T-helper 17 cell (primary cell): ENCODE measurements at places on chromosomes 6 and 20. TPM values are rescaled to one million over a fixed set of nuclear protein-coding genes. Genes with fewer than 3 reads are reported as not detected.

Gene F13A1
- total RNA-seq: 8.5 TPM

Gene FUT9
- not detected for total RNA-seq

Gene FAM162B
- not detected for total RNA-seq

Gene RAMACL
- total RNA-seq: 0.82 TPM

Gene COL11A2
- total RNA-seq: 0.89 TPM

Gene EYA2
- not detected for total RNA-seq

Gene BMP6
- total RNA-seq: 16.8 TPM

Gene GSTA2
- not detected for total RNA-seq

Gene STX11
- total RNA-seq: 16.1 TPM

Gene SLC52A3
- not detected for total RNA-seq

- H3K36me3 ChIP-seq: no peaks in the 10 kb centered on the region
- no peak overlapping the region for H3K4me3 ChIP-seq
- no peaks in the 10 kb centered on the region for H3K27me3 ChIP-seq
- no peak for DNase-seq
- no peak overlapping the region for H3K27ac ChIP-seq
- H3K4me1 ChIP-seq: no peaks in the 10 kb centered on the region
These were observed 558.2 kb upstream of the CITED2 start for GRCh38 chr6:139932671-139933070.

GRCh38 chr6:158978757-158979156 is 21.2 kb downstream of the RSPH3 start:
- no peak overlapping the region for H3K4me3 ChIP-seq
- peaks cover 5% of the 10 kb centered on the region for H3K36me3 ChIP-seq
- H3K27ac ChIP-seq: no peak overlapping the region
- H3K4me1 ChIP-seq: peaks cover 4% of the 10 kb centered on the region
- DNase-seq: no peak

DNA sequence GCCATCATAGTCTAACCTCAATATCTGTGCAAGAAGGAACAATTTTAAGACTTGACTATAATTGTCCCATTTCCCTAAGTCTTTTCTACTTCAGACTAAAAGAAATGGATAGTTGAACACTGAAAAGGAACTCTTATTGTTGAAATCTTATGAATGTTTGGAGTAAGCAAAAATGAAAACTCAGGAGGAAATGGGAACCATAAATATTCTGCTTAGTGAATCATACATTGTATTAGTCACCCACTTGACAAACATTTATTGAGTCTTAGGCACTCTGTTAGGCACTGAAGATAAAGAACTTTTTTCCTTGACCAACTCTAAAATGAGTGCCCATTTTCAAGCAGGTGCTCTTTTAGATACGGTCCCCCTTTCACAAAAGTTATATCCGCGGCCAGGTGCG is 8.7 kb downstream of the CCDC170 start:
- DNase-seq: no peak
- peaks cover 3% of the 10 kb centered on the region for H3K36me3 ChIP-seq
- peaks cover 6% of the 10 kb centered on the region for H3K4me1 ChIP-seq
- H3K4me3 ChIP-seq: no peak overlapping the region

DNA sequence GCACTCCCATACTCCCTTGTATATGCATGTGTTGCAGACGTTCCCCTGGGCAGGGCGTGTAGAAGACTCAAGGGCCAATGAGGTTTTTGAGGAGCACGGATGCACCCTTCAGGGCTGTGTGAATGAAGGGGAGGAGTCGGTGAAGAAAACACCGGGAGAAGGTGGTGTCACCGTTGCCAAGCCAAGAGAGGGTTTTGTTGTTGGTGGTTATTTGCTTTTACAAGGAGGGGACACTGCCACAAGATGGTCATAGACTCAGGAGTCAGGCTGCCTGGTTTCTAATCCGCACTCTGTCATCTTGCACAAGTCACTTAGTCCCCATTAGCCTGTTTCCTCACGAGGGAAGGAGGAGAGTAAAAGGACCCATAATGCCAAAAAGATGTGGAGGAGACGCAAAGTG is 124.0 kb downstream of the PXDC1 start:
- no peak for DNase-seq
- no peak overlapping the region for H3K27ac ChIP-seq
- H3K27me3 ChIP-seq: peaks cover 80% of the 10 kb centered on the region
- H3K4me1 ChIP-seq: peaks cover 12% of the 10 kb centered on the region
- H3K36me3 ChIP-seq: peaks cover 2% of the 10 kb centered on the region
- H3K4me3 ChIP-seq: no peak overlapping the region

GRCh38 chr6:1612974-1613306 is 3.2 kb downstream of the FOXC1 start:
- peaks cover 23% of the 10 kb centered on the region for H3K4me1 ChIP-seq
- peaks cover 3% of the 10 kb centered on the region for H3K36me3 ChIP-seq
- DNase-seq: no peak
- peaks cover 47% of the 10 kb centered on the region for H3K27me3 ChIP-seq
- H3K27ac ChIP-seq: no peak overlapping the region
- no peak overlapping the region for H3K4me3 ChIP-seq

- H3K36me3 ChIP-seq: peaks cover 11% of the 10 kb centered on the region
- H3K27me3 ChIP-seq: no peaks in the 10 kb centered on the region
- peaks cover 7% of the 10 kb centered on the region for H3K4me1 ChIP-seq
- H3K4me3 ChIP-seq: no peak overlapping the region
- H3K27ac ChIP-seq: no peak overlapping the region
These were observed 23.9 kb downstream of the ZNF337 start for GRCh38 chr20:25672659-25673235.

DNA sequence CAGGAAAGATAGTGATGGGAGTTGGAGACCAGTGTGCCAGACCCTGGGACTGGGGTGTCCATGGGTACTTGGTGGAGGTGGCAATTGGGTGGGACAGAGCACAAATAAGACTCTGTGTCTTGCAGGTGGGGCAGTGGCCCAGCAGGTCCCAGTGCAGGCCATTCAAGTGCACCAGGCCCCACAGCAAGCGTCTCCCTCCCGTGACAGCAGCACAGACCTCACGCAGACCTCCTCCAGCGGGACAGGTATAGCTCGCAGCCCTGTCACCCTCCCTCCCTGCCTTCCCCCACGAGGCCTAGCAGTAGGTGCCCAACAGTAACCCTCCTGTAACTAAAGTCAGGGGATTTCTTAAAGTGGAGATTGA is 5.3 kb downstream of the SRF start:
- H3K4me1 ChIP-seq: peaks cover 33% of the 10 kb centered on the region
- no peaks in the 10 kb centered on the region for H3K36me3 ChIP-seq
- DNase-seq: no peak
- H3K27me3 ChIP-seq: no peaks in the 10 kb centered on the region
- no peak overlapping the region for H3K4me3 ChIP-seq

GRCh38 chr20:16279320-16279719 is 293.9 kb downstream of the KIF16B start:
- H3K27ac ChIP-seq: peak overlapping the region; percentile 57
- H3K36me3 ChIP-seq: peaks cover 2% of the 10 kb centered on the region
- H3K4me1 ChIP-seq: no peaks in the 10 kb centered on the region
- no peaks in the 10 kb centered on the region for H3K27me3 ChIP-seq

- DNase-seq: no peak
- H3K4me1 ChIP-seq: no peaks in the 10 kb centered on the region
- H3K27me3 ChIP-seq: peaks cover 6% of the 10 kb centered on the region
These were observed 22.9 kb upstream of the JAG1 start for GRCh38 chr20:10696650-10697049.

- H3K27ac ChIP-seq: no peak overlapping the region
- peaks cover 2% of the 10 kb centered on the region for H3K36me3 ChIP-seq
- H3K4me1 ChIP-seq: peaks cover 3% of the 10 kb centered on the region
These were observed 33.8 kb upstream of the NT5E start for GRCh38 chr6:85416049-85416448.

- H3K27ac ChIP-seq: no peak overlapping the region
- no peak overlapping the region for H3K4me3 ChIP-seq
- peaks cover 17% of the 10 kb centered on the region for H3K27me3 ChIP-seq
- peaks cover 3% of the 10 kb centered on the region for H3K4me1 ChIP-seq
- DNase-seq: no peak
These were observed 51.0 kb upstream of the ZFP64 start for GRCh38 chr20:52242237-52243230.

- peaks cover 63% of the 10 kb centered on the region for H3K27me3 ChIP-seq
- DNase-seq: peak; percentile 56
- H3K4me3 ChIP-seq: peak overlapping the region; percentile 82
- no peaks in the 10 kb centered on the region for H3K36me3 ChIP-seq
These were observed 8.7 kb upstream of the HLA-E start for GRCh38 chr6:30480536-30481156.

DNA sequence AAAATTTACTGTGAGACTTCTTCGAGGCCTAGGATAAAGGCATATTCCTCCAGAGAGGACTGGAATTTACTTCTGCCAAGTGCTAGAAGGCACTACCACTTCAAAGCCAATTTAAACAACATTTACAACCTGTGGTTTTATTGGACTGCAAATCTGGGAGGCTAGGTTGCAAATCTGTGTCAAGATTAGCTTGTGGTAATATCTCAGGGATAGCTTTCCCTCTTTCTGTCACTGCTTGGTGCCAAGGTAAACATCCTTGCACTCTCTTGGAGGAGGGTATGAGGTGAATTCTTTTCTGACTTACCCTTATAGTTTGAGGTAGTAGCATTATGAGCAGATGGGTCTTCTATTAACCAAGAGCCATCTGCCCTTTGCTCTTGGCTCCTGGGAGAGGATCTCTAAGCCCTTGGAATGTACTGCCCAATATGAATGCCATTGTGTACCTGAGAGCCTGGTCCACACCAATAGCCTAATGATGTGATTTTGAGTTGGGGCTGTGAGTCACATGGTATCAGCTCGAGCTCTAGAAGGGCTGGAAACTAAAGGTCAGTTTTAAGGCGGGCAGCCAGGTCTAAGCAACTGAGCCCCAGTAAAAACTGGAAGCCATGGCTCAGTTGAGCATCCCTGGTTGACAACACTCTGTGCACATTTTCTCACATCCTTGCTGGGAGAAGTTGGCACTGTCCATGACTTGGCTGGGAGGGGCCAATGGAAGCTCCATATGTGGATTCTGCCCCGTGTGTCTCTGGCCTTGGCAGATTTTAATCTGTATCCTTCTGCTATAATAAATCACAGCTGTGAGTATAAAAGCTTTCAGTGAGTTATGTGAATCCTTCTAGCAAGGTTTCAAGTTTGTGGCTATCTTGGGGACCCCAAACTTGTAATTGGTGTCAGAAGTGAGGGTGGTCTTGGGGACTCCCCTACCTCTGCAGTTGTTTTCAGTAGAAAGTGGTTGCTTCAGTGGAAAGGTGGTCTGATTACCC is 188.1 kb downstream of the UBE3D start:
- no peak for DNase-seq
- H3K27me3 ChIP-seq: peaks cover 5% of the 10 kb centered on the region
- H3K4me3 ChIP-seq: no peak overlapping the region
- no peaks in the 10 kb centered on the region for H3K4me1 ChIP-seq

- no peaks in the 10 kb centered on the region for H3K36me3 ChIP-seq
- DNase-seq: no peak
- H3K4me1 ChIP-seq: no peaks in the 10 kb centered on the region
- H3K27me3 ChIP-seq: peaks cover 35% of the 10 kb centered on the region
These were observed 157.3 kb downstream of the RPS12 start for GRCh38 chr6:132971676-132972075.

GRCh38 chr20:2820896-2821869 is 5.0 kb downstream of the TMEM239 start:
- DNase-seq: no peak
- peaks cover 4% of the 10 kb centered on the region for H3K36me3 ChIP-seq
- H3K4me1 ChIP-seq: peaks cover 24% of the 10 kb centered on the region

GRCh38 chr20:58880994-58881752 is 28.7 kb downstream of the GNAS start:
- H3K36me3 ChIP-seq: no peaks in the 10 kb centered on the region
- H3K4me1 ChIP-seq: peaks cover 13% of the 10 kb centered on the region
- no peak overlapping the region for H3K27ac ChIP-seq
- H3K27me3 ChIP-seq: no peaks in the 10 kb centered on the region
- DNase-seq: no peak

DNA sequence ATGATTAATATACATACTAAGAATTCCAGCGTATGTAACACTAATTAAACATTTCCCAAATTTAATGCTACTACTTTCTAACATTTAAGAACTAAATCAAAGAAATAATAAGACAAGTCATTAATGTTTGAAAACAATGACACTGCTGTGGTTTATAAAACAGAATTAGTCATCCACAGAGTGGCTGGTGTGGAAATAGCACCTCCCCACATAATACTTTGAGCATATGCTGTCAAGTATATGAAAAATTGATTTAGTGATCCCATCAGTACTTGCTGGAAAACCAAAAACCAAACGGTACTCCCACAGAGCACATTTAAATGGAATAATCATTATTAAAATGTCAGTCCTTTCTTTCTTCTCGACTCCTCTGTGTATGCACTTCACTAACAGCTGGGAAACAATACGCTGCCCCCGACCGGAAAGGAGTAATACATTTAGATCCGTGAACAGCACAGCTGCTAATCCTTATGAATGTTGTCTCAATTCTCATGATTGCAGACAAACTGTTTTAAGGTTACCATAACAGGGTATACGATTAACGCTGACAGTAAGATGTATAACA is 78.4 kb downstream of the PREP start:
- no peak overlapping the region for H3K4me3 ChIP-seq
- DNase-seq: no peak
- peaks cover 4% of the 10 kb centered on the region for H3K4me1 ChIP-seq
- no peak overlapping the region for H3K27ac ChIP-seq
- H3K27me3 ChIP-seq: no peaks in the 10 kb centered on the region

GRCh38 chr6:1131285-1132079 is 180.4 kb upstream of the FOXQ1 start:
- H3K27me3 ChIP-seq: peaks cover 8% of the 10 kb centered on the region
- peaks cover 5% of the 10 kb centered on the region for H3K4me1 ChIP-seq
- H3K27ac ChIP-seq: no peak overlapping the region
- H3K36me3 ChIP-seq: no peaks in the 10 kb centered on the region
- DNase-seq: no peak

DNA sequence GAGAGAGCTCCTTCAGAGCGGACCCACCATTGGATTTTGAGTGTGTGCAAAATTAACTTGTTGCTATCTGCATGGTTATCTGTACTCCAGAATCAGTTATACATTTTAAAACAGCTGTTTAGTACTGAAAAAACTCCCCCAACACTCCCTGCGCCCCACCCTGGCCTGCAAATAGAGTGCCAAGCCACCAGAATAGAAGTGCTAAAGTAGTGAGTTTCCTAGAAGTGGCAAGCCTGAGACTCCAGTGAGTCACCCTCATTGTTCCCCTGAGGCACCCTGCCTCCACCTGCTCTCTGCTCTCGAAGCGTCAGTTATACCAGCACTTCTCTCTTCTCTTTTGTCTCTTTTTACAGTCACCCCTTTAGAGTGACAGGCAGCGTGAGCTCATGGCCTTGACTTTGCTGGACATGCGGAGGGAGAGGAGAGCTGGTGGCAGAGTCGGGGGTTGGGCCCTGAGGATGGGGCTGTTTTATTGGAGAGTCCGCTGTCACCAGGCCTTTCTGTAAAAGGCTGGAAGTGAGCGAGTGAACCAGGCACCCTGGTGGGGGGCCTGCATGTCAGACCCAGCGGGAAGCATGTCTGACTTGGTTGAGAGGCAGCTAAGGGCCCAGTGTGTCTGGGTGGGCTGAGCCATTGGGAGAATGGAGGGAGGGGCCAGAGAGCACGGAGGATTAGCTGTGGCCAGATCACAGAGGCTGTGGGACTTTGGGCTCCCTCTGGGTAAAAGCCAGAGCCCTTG is 10.4 kb downstream of the IGF2R start:
- H3K36me3 ChIP-seq: no peaks in the 10 kb centered on the region
- H3K4me1 ChIP-seq: peaks cover 75% of the 10 kb centered on the region
- no peak for DNase-seq
- H3K4me3 ChIP-seq: peak overlapping the region; percentile 1
- no peaks in the 10 kb centered on the region for H3K27me3 ChIP-seq
- H3K27ac ChIP-seq: peak overlapping the region; percentile 98

- no peak overlapping the region for H3K27ac ChIP-seq
- no peak for DNase-seq
- no peak overlapping the region for H3K4me3 ChIP-seq
- H3K4me1 ChIP-seq: no peaks in the 10 kb centered on the region
- H3K27me3 ChIP-seq: no peaks in the 10 kb centered on the region
- no peaks in the 10 kb centered on the region for H3K36me3 ChIP-seq
These were observed 9.3 kb upstream of the EPM2A start for GRCh38 chr6:145744619-145745018.
